ENCODE measurements at places on chromosomes 11 and 22.

DNA sequence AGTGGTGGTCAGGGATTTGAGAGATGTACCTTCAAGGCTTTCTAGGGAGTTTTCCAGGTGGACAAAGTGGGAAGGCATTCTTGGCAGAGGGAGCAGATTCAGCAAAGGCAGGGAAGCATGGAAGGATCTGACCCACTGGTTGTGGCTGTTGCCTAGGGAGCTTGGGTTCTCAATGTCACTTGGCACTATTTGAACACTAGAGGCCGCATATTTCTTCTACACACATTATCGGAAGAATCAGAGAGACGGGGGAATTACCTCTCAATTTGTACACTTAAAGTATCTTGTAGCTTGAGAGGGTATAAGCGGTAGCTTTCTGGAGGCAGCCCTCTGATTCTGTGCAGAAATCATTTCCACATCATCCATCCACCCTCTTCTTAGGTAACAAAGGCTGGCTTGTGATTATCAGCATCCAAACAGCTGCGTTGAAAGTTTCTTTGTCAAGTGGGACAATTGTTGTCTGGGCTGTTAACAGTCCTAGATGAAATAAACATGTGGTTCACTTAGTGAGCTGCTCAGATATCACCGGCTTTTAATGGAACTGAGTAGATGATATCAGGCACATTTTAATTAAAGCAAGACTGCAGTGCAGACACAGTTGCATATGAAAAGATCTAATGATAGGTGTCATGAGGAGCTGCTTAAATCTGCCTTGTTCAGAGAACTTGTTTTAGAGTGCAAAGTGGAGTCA lies 2.6 kb downstream of the NELL1 start:
- no peak for DNase-seq

GRCh38 chr11:132716037-132716436 lies 816.3 kb downstream of the OPCML start:
- no peak for DNase-seq

DNA sequence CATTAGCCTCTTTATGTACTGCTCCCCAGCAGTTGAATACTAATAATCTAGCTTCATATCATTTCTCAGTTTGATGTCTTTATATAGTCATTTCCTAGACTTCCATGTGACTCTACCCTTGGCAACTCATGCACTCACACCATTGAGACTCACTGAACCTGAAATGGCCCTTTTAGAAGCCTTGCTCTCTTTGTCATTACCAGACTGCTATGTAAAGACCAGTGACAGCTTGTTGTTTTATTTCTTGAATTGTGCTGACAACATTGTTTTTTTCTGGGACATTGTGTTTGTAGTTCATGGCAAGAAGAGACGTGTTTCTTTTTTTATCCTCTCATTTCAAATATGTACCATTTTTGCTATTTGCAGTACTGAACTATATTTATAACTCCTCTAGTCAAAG lies 256.5 kb downstream of the CNTN5 start:
- no peak for DNase-seq

DNA sequence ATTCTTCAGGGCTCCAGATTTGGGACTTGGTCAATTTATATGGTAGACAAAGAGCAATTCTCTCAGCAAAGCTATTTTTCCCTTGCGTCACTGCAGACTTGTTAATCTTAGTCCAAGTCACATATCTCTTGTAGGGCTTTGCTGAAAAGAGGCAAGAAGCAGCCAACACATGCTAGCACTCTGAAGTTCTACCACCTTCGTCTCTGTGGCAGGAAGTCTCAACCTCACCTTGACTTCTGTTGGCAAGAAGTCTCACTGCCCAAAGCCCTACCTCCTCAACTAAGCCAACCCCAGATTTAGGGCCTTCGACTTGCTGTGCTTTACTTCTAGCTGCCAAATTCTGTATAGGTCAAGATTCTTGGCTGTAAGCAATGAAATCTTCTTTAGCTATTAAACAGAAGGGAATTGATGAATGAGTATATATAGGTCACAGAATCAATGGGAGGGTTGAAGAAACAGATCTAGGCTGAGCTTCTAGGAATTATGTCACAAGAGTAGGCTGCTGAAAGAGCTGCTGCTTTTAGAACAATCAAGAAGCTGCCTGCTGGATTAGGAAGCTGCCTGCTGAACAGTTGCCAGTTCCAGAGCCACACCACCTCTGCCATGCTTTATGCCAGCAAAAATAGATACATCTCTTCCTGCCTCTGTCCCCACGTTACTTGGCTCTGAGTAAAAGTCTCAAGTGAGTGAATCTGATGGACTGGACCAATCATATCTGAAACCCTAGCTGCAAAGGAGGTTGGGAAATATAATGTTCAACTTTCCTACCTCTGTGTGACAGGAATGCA lies 17.6 kb upstream of the NCR3LG1 start:
- no peak for DNase-seq

GRCh38 chr11:33701302-33702230 lies 940 bp upstream of the C11orf91 start:
- DNase-seq: peak; percentile 69

DNA sequence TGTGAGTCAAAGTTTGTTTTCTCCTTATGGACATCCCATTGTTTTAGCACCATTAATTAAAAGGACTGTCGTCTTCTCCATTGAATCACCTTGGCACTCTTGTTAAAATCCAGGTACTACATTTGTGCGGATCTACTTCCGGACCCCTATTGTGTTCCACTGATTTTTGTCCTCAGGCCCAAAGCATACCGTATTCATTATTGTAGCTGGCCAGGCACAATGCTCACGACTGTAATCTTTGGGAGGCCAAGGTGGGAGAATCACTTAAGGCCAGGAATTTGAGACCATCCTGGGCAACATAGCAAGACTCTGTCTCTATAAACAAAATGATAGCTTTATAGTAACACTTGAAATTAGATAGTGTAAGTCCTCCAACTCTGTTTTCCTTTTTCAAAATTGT lies 8.9 kb upstream of the GNB1L start:
- DNase-seq: no peak

GRCh38 chr11:31106326-31106725 lies 263.2 kb downstream of the DCDC1 start:
- no peak for DNase-seq

GRCh38 chr11:16406226-16406625 lies 49.9 kb upstream of the SOX6 start:
- DNase-seq: no peak

DNA sequence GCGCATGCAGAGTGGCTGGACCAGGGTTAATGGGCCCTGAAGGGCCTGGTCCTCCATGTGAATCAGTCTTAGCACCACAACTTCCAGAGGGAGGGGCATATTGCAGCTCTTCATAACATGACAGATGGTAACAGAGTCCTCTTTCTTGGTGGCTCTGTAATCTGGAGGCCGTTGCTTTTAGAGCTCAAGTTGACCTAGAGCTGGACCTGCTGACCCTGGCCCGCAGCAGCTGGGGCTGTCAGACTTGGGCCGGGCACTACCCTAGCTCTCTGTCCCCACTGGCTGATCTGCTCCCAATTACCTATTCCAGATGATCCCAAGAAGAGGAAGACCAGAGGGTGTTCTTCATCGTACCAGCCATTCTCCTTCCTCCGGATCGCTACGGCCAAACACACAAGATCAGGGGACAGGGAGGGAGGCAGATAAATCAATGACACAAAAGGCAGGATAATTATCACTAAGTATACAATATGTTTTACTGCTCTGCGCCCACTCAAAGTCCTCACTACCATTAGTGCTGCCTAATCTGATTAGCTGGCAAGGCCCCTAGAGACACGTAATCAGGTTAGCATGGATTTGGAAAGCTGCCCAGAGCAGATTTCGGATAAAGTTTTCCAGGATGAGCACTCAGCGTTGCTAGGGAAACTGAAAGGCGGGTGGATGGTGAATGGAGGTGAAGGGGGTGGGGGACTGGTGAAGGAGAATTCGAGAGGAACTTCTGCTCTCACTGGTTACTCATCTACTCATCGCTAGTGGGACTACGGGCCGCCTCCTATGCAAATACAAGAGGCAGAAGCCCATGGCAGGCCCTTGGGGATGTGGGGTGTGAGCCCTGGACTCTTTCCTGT lies 64.5 kb upstream of the PHOX2A start:
- DNase-seq: peak; percentile 95

DNA sequence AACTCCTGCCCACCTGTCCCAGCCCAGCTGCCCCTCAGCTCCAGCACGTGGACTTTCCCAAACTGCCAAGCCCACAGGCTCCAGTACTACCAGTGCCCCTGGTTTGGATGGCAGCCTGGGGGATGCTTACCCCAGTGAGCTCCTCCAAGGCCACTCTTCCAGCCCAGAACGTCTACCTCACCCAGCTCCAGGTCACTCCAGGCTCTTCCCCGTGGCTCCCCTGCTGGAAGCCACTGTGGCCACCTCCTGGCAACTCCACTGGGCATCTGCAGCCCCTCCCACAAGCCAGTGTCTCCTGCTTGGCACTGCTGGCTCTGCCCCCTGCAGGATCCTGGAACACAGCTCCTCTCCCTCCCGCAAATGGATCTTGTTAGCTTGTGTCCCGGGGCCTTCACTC lies 29.3 kb downstream of the LMO1 start:
- DNase-seq: no peak

GRCh38 chr11:115653926-115654325 lies 149.7 kb upstream of the CADM1 start:
- DNase-seq: no peak

GRCh38 chr11:84292955-84293354 lies 1006.8 kb upstream of the CCDC90B start:
- DNase-seq: peak; percentile 32

GRCh38 chr22:43851058-43851978 lies 11.0 kb downstream of the SULT4A1 start:
- no peak for DNase-seq

DNA sequence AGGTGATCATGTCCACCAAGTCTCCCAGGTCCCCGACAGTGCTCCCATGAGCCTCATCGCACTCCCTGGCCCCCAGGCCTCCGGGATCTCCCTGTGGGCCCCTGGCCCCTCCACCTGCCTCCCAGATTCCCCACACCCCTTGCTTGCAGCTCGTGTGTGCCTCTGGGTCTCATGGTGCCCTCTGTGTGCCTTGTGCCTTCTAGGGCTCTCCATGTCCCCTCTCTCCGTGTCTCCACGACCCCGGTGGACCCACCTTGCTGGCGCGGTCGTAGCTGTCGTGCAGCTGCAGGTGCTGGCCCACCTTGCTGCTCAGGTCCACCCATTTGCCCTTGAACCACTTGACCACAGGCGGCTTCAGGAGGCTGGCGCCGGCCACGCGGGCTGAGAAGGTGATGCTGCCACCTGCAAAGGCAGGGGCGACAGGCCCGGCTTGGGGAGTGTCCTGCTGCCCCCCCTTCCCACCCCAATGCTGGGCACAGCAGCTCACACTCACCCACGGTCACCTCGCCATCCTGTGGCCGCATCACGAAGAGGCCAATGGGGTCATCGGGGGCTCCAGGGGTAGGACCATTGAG lies 2.9 kb downstream of the MYBPC3 start:
- no peak for DNase-seq

GRCh38 chr22:43828725-43828997 lies 16.6 kb upstream of the EFCAB6 start:
- no peak for DNase-seq

- no peak for DNase-seq
Observed at GRCh38 chr22:42228483-42228882, 42.0 kb downstream of the TCF20 start.

- DNase-seq: no peak
Observed at GRCh38 chr22:32318361-32318760, 39.3 kb upstream of the RFPL3 start.

DNA sequence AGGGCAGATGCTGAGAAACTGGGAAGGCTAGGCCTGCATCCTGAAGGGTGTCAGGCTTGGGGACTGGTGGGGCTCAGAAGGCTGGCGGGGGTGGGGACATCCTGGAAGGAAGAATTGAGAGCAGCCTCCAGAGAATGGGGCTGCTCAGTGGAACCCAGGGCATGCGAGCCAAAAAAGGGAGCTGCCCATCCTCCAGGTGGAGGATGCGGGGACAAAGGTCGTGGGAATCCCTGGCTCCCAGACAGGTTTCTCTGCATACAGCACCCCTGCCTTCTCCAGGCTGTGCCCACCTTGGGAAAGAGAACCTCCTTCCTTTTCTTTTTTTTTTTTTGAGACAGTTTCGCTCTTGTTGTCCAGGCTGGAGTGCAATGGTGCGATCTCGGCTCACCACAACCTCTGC lies 40.9 kb upstream of the ARFGAP3 start:
- DNase-seq: no peak

GRCh38 chr22:37443086-37443485 lies 15.8 kb upstream of the ELFN2 start:
- no peak for DNase-seq
